ENCODE measurements at places on chromosomes 7 and 10.

DNA sequence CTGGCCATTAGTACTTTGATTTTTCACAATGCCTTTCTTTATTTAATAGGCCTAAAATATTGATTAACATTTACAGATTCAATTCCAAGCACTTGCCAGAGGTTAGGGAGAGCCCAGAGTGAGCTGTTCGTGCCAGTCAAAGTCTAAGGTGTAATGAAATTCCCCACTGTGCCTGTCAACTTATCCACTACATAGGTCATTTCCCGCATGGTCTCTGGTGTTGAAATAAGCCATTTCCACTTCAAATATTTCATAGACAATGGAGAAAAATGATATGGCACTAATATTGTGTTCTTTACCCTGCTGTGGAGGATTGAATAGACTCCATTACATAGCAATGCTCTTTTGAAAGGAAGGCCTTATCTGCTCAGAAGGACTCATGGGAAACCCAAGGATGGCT is 978.1 kb upstream of the CELF2 start:
- no peak overlapping the region for H3K27ac ChIP-seq
- DNase-seq = no peak
- no peak overlapping the region for H3K4me3 ChIP-seq
- no peaks in the 10 kb centered on the region for H3K36me3 ChIP-seq

DNA sequence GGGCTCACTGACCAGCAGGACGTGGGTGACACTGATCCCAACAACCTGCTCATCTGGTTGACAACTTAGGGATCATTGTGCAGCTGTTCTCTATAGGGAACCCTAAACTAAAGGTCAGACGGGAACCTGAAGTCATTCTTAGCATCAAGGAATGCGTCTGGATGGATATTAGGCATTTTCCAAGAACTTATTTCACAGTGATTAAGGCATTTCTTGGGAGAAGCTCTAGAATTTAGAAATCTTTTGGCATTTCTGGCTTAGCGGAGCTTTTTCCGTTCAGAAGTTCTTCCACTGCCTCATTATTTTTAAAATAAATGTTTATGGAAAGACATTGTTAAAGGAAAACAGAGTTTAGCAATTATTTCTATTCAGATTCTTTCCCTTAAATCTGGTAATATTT is 303.3 kb upstream of the IGFBP3 start:
- DNase-seq = no peak
- H3K27ac ChIP-seq = no peak overlapping the region
- H3K4me1 ChIP-seq = no peaks in the 10 kb centered on the region
- no peak overlapping the region for H3K4me3 ChIP-seq
- H3K27me3 ChIP-seq = no peaks in the 10 kb centered on the region
- H3K36me3 ChIP-seq = no peaks in the 10 kb centered on the region

GRCh38 chr10:130418731-130419130 is 282.5 kb downstream of the GLRX3 start:
- H3K27ac ChIP-seq = no peak overlapping the region
- no peaks in the 10 kb centered on the region for H3K36me3 ChIP-seq
- H3K4me3 ChIP-seq = no peak overlapping the region
- H3K4me1 ChIP-seq = no peaks in the 10 kb centered on the region

DNA sequence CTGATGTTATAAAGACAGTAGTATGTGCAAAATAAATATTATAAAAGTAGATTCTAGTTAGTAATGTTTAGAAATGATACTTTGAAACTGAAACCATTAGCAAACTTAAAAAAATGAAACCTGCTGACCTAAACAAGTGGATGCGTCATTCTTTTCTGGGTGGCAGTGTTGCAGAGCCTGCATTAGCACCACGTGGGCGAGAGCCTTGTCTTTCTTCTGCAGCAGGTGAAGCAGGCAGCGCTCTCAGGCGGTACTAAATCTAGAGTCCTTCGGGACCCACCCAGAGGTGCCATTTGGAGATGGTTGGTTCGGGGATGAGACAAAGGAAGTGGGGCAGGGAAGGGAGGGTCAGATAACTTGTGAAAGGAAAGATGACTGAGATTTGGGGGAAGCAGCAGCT is 759.1 kb upstream of the IGFBP3 start:
- H3K27ac ChIP-seq = no peak overlapping the region
- H3K27me3 ChIP-seq = no peaks in the 10 kb centered on the region
- H3K36me3 ChIP-seq = no peaks in the 10 kb centered on the region
- DNase-seq = no peak

DNA sequence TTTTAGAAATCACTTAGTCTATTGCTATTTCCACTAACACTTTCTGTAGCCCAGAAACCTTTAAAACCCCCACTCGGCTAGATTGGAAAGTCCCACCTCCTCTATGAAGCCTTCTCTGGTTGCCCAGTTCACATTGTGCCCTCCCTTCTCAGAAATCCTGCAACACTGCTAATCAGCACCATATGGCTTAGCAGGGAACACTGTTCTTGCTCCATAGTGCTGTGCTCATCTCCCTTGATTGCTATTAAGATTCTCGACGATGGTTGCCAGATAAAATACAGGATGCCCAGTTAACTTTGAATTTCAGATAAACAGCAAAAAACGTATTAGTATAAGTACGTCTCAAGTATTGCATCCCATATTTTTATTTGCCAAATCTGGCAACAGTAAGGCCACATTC is 40.1 kb upstream of the XPNPEP1 start:
- no peak for DNase-seq
- H3K4me1 ChIP-seq = peaks cover 29% of the 10 kb centered on the region
- no peaks in the 10 kb centered on the region for H3K36me3 ChIP-seq
- H3K27ac ChIP-seq = no peak overlapping the region
- H3K4me3 ChIP-seq = no peak overlapping the region

Data from sigmoid colon (tissue), 7 donors.